ENCODE measurements at places on chromosomes 3 and 15.
A peak's percentile ranks its signal among the peaks of the same experiment; 100 is the strongest.

- peak; percentile 90 for DNase-seq
These were observed 25.7 kb downstream of the FAM3D start for GRCh38 chr3:58640700-58641372.

DNA sequence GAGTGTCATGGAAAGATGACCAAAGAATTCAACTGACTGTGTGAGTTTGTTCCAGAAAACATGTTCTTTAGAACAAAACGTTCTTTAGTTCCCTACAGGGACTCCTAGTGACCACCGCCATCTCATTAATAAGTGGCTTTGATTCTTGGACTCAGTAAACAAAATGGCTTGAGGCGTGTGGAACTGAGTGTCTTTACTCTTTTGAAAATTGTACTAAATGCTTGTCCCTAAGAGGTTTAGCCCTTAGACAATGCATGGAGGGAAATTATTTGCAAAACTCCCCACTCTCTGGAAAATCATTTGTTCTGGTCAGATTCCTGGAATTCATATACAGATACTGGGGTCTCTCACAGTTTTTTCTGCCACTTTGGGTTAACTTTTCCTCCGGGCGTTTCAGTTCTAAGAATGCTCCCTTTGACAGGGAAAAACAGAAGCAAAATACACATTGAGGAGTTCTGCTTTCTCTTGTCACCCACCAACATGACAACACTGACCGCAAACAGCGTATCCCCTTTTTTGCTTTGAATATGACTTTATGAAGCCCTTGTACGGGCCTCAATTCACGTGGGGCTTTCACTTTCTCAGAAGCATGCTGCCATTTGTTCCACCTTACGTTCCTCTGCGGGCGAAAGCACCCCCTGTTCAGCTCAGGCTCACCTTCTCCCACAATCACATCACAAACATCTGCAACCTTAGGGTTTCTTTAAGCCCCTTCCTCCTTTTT lies 15.3 kb upstream of the NRROS start:
- DNase-seq, result no peak

GRCh38 chr15:70633991-70634390 lies 129.4 kb downstream of the UACA start:
- DNase-seq, result no peak

DNA sequence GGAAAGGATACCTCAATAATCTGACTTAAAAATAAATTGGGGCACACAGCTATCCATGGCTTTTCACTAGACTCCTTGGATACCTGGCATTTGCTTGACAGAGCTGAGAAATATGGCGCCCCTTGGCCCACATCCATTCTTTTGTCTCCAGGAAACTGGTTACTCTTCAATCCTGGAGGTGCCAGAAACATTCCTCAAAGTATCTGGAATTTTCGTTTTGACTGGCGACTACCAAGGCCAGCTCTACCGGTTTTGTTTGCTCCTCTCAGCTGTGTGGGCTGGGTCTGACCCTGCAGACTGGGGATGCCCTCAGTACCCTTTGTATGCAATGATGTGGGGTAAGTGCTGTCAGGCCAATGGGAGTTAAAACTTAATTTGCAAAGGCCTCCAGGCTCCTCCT lies 27.0 kb downstream of the KATNBL1 start:
- DNase-seq, result peak; percentile 2

DNA sequence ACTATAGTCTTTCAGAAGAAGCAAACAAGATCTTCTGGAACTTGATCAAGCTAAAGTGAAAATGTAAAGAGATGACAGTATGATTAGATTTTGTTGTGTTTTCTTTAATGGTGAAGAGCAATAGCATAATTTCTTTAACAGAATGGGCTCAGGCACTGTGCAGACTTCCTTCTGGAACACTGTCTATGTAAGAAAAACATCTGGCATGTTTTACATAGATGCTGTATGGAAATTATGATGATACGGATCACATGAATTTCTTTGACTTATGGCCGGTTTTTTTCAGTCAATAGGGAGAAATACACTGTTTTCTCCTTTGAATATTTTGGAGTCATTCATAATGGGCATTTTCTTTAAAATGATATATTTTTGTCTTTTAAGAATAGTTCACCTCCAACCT lies 42.6 kb downstream of the PHLDB2 start:
- DNase-seq, result no peak

GRCh38 chr3:6260551-6261191 lies 600.2 kb upstream of the GRM7 start:
- DNase-seq, result no peak

- no peak for DNase-seq
These were observed 692.7 kb upstream of the SGO1 start for GRCh38 chr3:20878691-20879090.

DNA sequence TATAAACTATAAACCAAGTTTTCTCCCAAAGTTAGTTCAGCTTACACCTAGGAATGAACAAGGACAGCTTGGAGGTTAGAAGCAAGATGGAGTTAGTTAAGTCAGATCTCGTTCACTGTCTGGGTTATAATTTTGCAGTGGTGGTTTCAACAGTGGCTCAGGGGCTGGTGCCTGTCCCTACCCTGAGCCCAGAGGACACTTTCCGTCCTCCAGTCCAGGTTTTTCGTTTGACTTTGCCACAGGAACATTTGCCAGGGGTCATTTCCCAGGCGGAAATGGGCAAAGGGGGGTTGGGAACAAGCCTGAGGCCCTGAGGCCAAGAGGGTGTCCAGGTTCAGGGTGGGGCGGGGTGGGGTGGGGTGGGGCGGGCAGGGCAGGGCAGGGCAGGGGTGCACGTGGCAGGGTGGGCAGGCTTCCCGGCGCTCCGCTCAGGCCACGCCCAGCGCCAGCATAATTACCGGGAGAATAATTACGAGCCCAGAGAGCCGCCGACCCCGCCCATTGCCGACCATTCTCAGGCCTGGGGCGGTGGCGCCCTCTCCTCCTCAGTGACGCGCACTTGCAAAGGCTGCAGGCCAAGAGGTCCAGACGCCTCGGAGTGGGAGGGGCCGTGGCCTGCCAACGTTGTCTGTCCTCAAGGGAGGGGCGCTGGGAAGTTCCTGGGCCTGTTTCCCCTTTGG lies 70.4 kb downstream of the KLF13 start:
- peak; percentile 92 for DNase-seq

- DNase-seq, result peak; percentile 58
These were observed 5.5 kb downstream of the SEMA5B start for GRCh38 chr3:123021996-123022510.

- no peak for DNase-seq
These were observed 47.3 kb upstream of the FAM3D start for GRCh38 chr3:58713715-58714401.

- no peak for DNase-seq
These were observed 417.3 kb downstream of the GABRB3 start for GRCh38 chr15:26355472-26356074.

- no peak for DNase-seq
These were observed 71.6 kb downstream of the IMPG2 start for GRCh38 chr3:101248736-101249135.

GRCh38 chr3:76497636-76498035 lies 542.3 kb upstream of the ROBO2 start:
- peak; percentile 69 for DNase-seq

GRCh38 chr3:33231756-33232465 lies 13.3 kb upstream of the SUSD5 start:
- DNase-seq, result no peak

DNA sequence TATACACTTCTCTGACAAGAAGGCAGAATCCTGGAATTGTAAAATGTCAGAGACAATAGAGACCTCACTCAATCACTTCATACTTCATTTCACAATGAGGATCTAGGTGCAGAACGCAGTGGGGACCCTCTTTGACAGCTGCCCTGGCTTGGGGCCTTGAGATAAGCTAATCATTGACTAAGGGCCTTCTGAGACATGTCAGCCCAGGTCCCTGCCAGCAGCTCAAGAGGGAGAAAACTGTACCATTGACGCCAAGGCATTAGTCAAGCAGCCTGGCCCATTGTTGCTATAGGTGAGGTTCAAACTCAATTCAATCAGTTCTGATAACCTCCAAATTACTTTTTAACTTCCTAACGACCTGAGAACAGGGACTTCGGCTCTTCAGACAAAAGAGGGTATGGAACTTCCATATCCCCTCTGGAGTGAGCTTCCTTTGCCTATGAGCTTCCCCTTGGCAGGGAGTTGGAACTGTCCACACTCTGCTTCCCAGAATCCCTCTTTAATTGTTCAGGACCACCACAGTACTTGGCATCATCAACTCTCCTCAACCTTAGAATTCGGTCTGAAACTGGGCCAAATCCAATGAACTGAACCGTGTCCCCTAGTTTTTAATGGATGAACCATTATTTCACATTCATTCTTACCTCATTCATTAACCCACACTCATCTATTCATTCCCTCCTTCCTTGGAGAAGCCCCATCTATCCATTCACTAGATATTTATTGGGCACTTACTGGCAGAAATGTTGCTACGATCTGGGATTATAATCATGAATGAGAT lies 1.5 kb upstream of the CYP8B1 start:
- DNase-seq, result no peak

DNA sequence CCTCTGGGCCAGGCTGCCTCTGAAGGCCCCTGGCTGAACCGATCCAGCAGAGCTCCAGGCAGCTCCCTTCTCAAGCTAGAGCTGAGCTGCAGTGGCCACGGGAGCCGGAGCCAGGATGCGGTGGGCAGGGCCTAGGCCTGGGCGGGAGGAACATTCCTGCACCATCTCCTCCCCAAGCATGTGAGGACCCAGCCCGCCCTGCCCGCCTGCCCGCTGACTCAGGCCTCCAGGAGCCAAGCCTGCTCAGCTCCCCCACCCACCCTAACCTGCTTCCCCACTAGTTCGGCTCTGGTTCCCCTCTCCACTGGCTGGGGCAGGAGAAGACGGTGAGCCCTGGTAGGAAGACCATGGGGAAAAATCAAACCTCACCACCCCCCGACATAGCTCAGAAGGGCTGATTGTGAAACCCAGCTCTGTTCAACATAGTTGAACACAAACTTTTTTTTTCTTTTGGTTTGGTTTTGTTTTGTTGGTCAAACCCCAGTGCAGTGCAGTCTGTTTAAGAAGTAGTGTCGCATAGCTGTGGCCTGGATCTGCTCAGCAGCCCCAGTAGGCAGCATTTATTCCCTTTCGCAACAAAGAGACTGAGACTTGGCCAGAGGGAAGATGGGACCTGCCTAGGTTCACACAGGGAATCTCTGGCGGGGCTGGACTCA lies 13.5 kb downstream of the SNX33 start:
- DNase-seq, result peak; percentile 42

GRCh38 chr3:152385761-152386160 lies 117.0 kb downstream of the MBNL1 start:
- no peak for DNase-seq

DNA sequence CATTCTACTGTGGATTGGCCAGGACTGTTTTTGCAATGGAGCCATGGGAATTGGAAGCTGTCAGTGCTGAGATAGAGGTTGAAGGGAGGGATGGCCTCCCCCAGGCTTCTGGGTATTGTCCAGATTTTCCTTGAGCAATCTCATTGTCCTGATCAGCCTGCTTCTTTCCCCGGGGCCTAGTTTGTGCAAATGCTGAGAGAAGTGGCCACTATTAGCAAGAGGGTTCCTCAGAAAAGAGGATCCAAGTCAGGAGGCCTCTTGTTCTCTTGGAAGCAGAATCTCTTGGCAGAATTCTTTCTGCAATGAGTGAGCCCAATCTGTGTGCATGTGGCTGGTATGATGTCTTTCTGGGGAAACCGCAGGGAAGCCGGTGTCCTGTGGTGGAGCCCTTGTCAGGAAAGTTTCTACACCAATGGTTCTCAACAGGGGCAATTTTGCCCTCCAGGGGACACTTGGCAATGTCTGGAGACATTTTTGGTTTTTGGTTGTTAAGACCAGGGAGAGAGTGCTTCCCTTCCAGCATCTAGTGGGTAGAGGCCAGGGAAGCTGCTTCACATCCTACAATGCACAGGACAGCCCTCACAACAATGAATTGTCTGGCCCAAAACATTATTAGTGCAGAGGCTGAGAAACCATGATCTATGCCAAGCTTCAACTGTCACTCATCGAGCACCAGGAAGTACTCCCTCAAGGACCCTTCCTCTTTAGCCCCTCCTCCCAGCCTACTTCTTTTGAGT lies 2.0 kb downstream of the LIPC start:
- peak; percentile 21 for DNase-seq

- DNase-seq, result no peak
These were observed 798.8 kb downstream of the OTOL1 start for GRCh38 chr3:162295323-162295983.

DNA sequence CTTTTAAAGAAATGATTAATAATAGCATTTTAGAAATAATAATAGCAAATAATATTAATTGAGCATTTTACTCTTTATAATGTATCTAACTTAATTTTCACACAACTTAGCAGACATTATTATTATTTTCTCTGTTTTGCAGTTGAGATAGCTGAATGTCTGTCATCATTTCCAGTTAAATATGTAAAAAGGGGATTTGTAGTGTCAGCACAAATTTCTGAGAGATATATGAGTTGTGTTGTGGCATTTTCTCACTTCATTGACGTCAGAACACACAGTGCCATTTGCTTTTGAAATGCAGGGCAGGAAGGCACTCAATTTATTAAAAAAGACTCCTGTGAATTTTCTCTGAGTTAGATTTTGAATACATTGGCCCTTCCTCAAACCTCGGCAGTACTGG lies 111.0 kb downstream of the GRM7 start:
- DNase-seq, result no peak

DNA sequence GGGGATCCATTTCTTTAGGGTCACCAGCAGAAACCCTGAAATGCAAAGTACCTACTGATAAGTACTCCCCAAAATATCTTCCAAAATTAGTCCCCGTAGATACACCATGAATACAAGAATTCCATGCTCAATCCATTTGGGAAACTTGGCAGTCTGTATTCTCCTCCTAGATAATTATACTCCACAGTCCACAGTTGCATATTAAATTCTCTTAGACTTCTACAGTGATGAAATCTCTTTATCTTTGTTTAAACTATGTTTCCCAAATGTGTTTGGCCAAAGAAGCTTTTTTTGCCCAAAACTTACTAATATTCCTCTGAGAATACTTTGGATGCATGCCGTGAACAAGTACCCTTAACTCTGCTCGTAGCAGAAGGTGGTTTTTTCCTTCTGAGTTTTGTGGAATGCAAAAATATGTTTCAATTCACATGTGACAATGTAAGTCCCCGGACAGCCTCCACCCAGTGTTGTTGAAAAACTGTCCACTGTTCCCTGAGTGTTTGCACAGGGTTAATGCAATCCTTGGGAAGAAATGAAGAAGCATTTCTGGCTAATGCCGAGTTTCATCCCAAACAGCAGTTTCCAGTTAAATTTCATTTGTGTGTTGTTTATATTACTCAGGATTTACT lies 126.7 kb downstream of the ARNT2 start:
- DNase-seq, result no peak

- no peak for DNase-seq
These were observed 341.0 kb upstream of the RASGRP1 start for GRCh38 chr15:38905632-38906031.

GRCh38 chr3:172476347-172476746 lies 28.1 kb upstream of the GHSR start:
- no peak for DNase-seq

DNA sequence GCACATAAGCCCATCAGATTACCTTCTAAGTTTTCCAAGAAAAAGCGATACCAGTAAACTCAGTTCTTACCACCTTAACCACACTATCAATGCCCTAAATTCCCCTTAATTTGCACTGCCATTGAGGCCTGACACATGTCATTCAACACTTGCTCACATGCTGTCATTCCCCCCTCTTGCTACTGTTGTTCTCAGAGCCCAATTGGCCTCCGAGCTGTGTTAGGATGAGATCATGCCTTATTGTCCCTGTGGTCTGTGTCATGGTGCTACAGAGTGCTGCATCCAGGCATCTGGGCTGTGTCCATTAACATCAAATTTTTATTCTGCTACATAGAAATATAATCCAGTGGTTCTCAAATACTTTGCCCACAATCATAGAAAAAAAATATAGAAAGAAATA lies 213.6 kb downstream of the SSR3 start:
- DNase-seq, result no peak
